ENCODE measurements at places on chromosomes 13 and 19.

DNA sequence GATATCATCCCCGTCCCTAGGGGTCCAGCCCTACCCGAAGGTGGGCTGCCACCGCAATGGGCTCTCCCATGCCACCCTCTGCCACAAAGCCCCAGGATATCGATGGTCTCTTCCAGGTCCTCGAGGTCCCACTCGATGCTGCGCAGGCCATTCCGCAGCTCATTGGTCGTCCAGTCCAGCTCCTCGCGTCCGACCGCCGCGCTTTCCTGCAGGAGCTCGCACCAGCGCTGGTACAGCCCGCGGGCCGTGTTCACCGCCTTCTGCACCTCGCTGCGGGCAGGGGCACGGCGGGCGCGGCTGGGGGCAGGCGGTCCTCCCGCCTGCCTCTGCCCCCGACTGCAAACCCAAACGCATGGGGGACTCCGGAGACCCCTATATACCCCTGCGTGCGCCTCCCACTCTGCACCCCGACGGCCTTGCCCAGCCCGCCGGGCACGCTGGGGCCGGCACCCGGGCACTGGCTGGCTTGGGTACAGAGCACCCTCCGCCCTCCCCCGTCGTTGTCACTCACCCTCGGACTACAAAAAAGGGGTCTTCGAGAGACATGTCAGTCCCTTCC lies 468 bp downstream of the STX10 start:
- DNase-seq, result peak; percentile 63

DNA sequence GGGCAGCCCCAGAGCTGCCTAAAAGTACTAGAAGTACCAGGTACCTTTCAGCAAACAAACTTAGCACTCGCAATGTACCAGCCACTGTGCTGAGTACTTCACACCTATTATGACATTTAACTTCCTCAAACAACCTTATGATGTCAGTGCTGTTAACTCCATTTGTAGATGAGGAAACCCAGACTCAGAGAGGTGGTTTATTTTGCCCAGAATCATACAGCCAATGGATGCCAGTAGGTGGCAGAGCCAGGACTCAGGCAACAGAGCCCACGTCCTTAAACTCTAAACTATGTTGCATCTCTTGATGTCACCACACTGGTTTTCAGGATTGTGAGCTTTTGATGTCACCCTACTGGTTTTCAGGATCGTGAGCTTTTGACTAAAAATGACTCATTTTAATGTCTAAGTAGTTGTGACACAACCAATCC lies 78.9 kb downstream of the FLT1 start:
- no peak for DNase-seq

- no peak for DNase-seq
Observed at GRCh38 chr19:31178833-31179470, 170.3 kb downstream of the TSHZ3 start.

DNA sequence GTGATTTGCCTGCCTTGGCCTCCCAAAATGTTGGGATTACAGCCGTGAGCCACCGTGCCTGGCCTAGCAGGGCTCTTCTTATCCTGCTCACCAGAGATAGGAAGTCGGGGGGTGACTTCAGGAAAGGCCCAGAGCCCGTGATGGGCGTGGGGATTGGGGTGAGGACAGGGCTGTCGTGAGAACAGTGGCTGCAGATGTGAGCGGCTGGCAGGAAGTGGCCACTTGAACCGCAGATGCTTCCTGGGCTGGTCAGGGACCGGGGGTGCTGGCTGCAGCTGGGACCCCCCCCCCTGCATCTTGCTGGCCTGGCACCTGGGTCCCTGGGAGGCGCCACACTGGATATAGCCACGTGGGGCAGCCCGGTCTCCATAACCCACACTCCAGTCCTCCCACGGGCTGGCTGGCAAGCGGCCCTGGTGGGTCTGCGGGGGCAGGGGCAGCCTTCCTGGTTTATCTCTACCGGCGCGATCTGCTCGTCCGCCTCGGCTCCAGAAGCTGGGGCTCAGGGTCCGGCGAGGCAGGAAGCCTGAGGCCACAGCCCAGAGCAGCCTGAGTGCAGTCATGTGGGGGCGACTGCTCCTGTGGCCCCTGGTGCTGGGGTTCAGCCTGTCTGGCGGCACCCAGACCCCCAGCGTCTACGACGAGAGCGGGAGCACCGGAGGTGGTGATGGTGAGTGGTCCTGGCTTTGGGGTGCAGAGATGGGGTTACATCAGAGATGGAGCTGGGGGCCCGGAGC lies at the start of gene F2RL3:
Gene F2RL3 (plus strand): TSS at position 371 of the 737 bp plus-strand sequence. CDS start 191 bp downstream, at position 562.
- no peak for DNase-seq

- DNase-seq, result no peak
Observed at GRCh38 chr19:51026554-51026831, at the start of gene KLK11. KLK11 (minus strand) TSS chr19:51026616; CDS start chr19:51025631, 985 bp downstream.

DNA sequence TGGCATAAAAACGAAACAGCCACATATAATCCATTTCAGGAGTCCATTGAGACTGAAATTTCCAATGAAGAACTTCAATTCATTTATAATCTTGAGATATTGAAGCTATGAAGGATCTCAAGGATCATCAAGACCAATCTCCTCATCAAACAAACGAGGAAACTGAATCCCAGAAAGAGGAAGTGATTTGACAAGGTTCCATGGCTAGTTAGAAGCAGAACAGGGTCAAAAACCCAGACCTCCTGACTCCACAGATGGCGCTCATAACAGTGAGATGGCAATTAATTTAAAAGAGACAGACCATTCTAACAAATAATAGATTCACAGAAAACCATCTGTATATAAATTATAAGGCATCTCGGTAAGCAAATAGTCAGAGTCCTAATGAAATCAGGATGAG lies 229.7 kb downstream of the KCTD12 start:
- DNase-seq, result no peak

GRCh38 chr13:76440568-76440967 lies 445.6 kb downstream of the KCTD12 start:
- DNase-seq, result no peak

Measured in NCI-H1092 treated with DMSO at 0.1 percent for 48 hours (cell line).